ENCODE measurements at places on chromosomes 5 and 9.
A peak's percentile ranks its signal among the peaks of the same experiment; 100 is the strongest.

DNA sequence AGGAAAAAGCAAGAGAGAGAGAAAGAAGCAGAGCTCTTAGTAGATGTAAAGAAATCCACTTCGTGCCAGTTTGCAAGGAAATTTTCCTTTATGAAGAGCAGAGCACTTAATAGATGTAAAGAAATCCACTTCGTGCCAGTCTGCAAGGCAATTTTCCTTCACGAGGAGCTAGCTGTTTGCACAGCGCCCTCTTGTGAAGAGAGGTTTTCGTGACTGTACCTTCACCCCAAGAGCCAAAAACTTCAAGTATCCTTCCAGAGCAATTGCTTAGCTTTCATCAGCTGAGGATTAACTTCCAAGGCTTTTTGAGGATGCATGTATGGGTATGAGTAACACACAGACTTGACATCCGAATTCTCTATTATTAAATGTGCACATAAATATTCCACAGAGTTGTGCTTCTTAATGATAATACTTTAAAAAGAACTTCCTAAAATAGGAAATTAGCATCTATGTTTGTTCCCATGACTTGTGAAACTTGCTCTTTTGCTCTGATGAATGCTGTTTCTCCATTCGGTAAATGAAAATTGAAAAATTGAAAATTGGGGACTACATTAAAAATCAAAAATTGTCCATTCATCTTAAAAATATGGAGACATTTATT, 525.6 kb downstream of the PDE4D start:
- peak; percentile 78 for DNase-seq

- peak; percentile 72 for DNase-seq
These were observed 388 bp downstream of the ANKS6 start for GRCh38 chr9:98795970-98796363.

GRCh38 chr9:79408617-79409016, 163.1 kb upstream of the TLE4 start:
- no peak for DNase-seq

GRCh38 chr9:79143211-79143610, 428.6 kb upstream of the TLE4 start:
- DNase-seq: no peak

DNA sequence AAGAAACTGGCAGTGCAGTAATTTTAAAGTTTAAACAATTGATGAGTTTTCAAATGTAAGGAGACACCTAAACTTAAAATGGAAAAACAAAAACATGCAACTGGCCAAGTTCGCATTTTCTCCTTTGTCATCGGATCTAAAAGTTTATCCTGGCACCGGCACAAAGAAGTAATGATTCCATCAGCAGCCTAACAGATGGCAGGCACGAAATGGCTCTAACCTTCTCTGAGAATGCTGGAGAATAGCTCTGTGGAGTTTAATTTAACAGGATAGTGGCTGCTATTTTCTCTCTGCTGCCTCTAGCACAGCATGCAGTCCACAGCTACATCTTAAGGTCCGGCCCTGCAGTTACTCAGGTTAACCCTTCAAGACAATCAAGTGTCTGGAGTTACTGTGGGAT, 82.2 kb downstream of the PRELID2 start:
- no peak for DNase-seq

GRCh38 chr9:7977586-7977985, 178.0 kb upstream of the DMAC1 start:
- DNase-seq: no peak

DNA sequence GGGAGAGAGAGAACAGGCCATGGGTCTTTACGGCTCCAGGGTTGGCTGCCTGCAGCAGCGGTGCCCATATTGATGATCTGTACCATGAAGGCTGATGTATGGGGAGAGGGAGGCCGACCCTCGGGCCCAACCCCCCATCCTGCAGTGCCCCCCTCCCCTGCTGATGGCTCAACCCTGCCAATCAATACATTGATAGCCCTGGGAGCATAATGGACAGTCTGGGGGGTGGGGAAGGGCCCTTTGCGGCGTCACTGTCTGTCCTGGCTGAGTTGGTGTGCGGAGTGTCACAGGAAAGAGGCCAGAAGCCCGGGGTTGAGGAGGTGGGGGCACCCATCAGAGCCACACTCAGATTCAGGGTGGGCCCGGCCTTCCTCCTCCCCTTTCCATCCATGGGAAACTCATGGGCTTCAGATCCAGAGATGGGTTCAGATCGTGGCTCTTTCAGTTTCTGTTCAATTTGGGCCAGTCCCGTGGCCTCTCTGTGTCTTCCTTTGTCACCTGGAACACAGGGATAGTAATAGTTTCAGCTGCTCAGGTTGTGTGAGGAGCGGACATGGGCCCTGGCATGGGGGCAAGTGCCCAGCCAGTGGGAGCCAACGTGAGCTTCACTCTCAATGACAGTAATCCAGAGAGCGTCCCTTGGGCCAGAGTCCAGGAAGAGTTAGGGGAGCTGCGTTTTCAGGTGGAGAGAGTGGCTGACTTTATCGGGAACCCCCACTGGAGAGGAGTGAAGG, 9.5 kb downstream of the FGF18 start:
- peak; percentile 28 for DNase-seq

GRCh38 chr5:142660196-142660595, 25.7 kb downstream of the FGF1 start:
- DNase-seq: no peak

DNA sequence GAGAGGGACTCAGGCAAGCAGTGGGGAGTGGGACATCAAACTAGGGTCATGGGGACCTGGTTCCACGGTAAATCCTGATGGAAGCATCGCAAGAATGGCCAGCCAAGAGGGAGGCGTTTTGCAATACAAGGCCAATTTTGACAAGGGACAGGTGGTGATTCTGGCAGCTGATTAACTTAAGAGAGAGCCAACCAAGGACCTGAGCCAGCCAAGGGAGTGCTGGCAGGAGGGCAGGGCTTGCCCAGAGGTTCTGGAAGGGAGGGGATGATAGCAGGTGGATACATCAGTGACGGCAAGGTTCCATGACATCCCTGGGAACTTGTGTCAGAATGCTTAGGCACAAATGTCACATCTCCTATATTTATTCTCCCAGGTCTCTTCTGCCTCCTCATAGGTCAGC, 32.8 kb upstream of the PUM3 start:
- DNase-seq: no peak

DNA sequence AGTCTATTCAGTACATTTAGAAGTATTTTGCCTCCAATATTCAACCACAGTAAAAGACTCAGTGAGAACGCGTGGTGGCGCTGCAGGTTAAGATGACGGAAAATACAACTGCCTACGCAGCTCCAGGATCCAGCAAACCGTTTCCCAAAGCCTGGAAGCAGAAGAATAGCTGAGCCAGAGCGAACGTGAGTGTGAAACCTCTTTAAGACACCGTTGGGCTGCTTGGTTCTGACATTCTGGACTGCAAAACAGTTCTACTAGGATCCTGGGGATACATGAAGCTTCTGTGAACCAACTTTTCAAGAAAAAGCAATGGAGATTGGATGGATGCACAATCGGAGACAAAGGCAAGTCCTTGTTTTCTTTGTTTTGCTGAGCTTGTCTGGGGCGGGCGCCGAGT, at the start of gene PCDHB16:
TSS of gene PCDHB16 (plus strand) at position 140 of the 400 bp plus-strand sequence. CDS start at position 313, 173 bp downstream.
- DNase-seq: peak; percentile 90

GRCh38 chr5:75034137-75034739, 18.1 kb downstream of the GCNT4 start:
- DNase-seq: no peak

- DNase-seq: peak; percentile 86
These were observed 124.4 kb downstream of the TENT4A start for GRCh38 chr5:6837519-6838110.

Data from endodermal cell (in vitro differentiated cells).